H54 (cell line): ENCODE measurements at places on chromosomes 1 and 21.

DNA sequence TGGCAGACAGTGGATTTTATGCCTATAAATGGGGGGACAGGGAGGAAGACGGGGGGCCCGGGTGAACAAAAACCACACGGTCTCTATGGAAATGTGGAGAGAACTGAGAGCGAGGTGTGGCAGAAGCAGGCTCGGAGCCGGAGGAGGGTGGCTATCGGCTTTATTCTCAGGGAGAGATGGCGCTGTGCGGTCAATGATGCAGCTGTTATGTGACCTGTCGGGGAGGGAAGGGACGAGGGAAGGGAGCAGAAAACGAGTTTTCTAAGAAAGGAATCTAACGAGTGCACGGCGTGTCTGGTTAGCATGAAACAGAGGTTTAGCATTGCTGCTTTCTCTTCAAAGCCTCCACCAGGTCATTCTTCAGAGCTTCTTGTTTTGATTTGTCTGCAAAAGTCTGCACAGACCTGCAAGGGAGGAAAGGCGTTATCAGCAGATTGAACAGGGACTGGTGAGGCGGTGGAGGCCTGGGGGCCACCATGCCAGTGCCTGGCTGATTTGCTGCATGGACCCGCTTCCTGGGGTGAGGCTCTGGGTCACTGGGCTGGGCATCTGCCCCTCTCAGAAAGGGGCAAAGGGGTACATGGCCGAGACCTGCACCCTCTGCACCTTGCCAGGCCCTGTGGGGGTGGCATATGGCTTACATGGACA is 27.2 kb downstream of the SLC66A1 start:
- DNase-seq: no peak

DNA sequence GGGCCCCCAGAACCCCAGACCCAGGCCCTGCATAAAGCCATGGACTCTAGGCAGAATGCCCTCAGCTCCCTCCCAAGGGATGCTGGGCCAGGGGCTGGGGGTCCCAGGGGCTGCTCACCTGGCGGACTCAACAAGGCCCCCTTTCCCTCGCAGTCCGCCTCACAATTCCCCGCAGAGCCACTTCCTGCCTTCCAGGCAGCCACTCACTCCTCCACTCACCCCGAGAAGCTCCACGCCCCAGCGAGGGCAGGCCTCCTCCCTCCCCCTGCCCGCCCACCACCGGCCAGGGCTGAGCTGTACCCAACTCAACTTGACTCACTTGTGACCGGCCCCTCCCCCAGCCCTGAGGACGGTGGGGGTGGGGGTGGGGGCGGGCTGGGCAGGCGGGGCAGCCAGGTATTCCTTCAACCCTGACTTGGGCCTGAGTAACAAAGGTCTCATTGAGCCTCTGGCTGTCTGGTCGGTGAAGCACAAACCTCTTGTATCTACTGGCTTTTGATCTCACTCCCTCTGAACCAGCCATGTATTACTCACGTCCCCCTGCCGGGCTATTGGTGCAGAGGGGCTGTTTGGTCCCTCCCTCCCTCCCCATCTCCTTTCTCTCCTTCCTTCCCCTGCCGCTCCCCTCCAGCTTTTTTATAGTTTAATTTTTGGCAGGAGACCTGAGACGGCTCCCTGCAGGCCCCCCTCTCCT is 5.9 kb downstream of the BLACAT1 start:
- peak; percentile 96 for DNase-seq

DNA sequence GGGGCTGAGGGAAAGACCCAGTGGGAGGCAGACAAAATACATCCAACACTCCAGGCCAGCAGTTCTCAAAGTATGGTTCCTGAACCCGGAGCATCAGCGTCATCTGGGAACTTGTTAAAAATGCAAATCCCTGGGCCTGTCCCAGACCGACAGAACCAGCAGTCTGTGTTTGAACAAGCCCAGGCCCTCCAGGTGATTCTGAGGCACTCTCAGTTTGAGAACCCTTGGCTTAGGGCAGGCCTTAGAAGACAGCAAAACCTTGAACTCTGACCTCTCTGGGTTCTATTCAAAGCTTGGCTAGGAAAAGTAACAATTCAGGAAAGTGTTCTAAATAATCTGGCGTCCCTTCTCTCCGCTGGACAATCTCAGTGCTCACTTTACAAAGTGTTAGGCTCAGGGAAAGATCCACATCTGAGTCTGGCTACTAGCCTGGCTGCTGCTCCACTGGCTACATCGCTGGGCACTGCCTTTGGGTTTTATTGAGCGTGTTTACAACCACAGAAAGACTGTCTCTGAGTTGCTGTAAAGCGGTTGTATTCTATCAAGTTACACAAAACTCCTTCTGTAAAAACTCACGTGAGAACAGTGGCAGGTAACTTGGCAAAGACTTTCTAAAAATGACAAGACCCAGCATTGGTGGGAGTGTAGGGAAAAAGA is 166.1 kb downstream of the HIVEP3 start:
- DNase-seq: no peak

DNA sequence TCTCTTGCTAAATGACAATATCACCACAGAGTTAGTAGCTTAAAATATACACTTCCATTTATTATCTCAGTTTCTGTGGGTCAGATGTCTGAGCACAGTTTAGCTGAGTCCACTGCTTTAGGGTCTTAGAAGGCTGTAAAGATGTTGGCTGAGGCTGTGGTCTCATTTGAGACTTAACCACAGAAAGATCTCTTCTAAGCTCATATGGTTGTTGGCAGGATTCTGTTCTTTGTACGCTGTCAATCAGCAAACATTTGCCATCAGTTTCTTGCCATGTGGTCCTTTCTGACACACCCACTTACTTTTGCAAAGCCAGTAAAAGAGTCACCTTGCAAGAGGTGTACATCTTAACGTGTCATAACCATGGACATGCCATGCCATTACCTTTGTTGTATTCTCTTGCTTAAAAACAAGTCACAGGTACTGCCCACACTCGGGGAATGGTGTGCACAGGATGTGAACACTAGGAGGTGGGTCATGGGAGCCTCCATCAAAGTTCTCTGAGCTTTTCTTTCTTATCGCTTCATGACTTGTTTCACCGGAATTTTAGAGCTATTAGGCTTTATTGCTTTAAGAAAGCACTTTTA is 18.7 kb downstream of the DYRK1A start:
- DNase-seq: no peak

- DNase-seq: no peak
Observed at GRCh38 chr1:64167176-64167575, 36.2 kb upstream of the UBE2U start.

- DNase-seq: no peak
Observed at GRCh38 chr21:42463861-42464515, 32.0 kb downstream of the RSPH1 start.

GRCh38 chr21:38455403-38455802 is 42.9 kb downstream of the ERG start:
- DNase-seq: no peak

GRCh38 chr1:235838021-235838420 is 28.7 kb downstream of the LYST start:
- DNase-seq: no peak

GRCh38 chr21:46622226-46622625 is 13.2 kb upstream of the PRMT2 start:
- DNase-seq: no peak

GRCh38 chr1:183593356-183593755 is 3.1 kb upstream of the NCF2 start:
- no peak for DNase-seq

DNA sequence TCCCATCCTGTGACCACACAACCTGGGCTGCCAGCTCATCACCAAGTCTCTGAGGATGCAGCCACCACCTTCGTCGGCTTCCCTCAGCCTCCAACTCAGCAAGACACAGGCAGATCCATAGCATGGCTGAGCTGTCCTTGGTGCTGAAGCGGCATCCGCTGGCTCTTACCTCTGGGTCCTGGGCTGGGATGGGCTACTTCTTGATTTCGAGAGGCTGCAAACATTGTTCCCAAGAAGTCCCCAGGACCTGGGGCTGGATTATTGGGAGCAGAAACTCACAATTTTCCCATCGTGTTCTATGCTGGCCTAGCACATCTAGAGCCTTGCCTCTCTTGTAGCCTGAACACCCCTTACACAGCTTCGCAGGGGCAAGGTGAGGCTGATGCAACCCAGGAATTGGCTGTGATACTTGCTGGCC is 24.9 kb upstream of the C1QA start:
- DNase-seq: peak; percentile 33

DNA sequence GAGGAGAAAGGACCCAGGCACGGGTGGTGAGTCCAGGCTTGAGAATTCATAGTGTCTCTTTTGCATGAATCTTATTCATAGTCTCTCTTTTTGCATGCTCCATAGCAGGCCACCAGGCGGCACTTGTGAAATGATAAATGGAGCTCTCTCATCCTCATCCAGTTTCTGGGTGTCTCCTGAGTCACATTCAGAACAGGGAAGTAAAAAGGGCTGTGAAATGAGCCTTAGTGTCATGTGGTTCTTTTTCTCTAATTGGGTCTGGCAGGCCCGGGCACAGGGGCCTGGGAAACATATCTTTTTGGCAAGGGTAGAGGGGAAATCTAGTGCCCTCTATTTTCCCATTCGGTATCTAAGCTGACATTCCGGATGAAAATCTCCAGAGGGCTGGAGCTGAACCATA is 19.1 kb upstream of the NCF2 start:
- DNase-seq: no peak

GRCh38 chr1:3697810-3698209 is 45.5 kb downstream of the TP73 start:
- no peak for DNase-seq

GRCh38 chr1:212212906-212213305 is 72.3 kb upstream of the PPP2R5A start:
- no peak for DNase-seq

DNA sequence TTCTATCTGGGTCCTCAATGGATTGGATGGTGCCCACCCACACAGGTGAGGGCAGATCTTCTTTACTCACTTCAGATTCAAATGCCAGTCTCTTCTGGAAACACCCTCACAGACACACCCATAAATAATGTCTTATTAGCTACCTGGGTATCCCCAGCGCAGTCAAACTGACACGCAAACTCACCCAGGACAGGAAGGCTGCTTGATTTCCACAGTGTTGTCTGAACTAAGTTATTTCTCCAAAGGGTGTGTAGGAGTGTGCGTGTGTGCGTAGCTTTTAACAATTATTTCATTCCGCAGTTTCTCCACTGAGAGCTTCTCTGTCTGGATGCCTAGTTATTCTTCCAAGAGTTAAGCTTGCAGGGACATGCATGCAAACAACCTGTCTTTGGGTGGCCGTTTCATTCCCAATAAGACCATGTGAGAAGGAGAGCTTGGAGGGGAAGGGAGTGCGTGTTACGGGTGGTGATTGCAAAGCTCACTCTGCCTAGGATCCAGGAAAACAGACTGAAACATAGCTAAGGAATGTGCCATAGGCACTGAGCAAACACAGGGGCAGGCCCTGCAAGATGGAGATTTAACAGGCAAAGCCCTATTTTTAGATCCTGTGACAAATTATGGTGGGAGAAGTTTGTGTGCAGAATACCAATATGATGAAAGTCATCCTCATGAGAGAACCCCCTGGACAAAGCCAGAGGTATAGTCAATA is 269.7 kb downstream of the DYRK1A start:
- no peak for DNase-seq

- no peak for DNase-seq
Observed at GRCh38 chr1:149903836-149904491, 4.6 kb downstream of the BOLA1 start.
